ENCODE measurements at places on chromosomes 4 and X. TPM values are rescaled to one million over a fixed set of nuclear protein-coding genes. Genes with fewer than 3 reads are reported as not detected.

DNA sequence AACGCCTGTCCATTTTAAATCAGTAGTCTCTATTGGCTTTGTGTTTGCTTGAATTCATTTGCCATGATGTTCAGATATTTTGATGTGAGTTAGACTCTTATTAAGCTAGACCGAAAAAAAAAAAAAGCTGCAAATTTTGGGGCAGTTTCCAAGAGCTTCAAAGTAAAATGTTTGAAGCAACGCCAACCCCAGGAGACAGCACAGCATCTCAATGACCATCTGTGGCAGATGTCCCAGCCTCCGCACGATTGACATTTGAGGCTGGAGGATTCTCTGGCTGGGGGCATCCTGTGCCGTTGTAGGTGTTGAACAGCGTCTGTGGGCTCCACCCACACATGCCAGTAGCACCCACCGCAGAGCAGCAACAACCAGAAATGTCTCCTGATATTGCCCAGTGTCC is 17.1 kb upstream of the ARSF start:
- H3K4me3 ChIP-seq, result no peak overlapping the region
- DNase-seq, result no peak
- no peak overlapping the region for H3K27ac ChIP-seq

DNA sequence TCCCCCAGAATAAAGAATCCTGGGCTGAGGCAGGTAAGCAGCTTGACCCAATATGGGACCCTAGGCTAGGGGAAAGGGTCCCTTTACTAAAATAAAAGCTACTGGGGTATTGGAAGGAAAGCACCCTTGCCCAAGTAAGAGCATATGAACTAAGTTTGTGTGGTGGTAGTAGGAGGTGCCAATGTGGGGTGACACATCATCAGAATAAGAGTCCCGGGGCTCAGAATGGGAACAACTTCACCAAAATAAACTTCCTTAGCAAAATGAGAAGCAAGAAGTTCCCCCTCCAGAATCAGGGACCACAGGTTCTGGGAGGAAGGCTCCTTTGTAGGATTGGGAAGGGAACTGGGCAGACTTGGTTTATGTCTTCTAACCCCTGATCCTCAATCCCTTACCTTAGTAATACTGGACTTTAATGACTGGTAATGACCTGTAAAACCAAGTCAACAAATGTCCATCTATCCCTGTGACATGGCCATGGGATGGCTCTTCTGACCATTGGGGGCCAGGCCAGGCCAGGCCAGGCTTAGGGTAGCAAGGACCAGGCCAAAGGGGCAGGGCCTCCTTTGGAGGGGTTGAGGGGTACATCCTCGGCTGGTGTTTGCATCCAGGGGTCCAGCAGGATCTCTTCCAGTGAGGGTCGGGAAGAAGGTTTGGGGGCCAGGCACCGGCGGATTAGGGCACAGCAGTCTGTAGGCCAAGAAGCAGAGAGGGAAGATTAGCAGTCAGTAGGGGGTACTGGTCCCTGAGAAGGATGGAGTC is 2.3 kb upstream of the SLC35A2 start:
- H3K27ac ChIP-seq, result peak overlapping the region; percentile 57
- H3K4me3 ChIP-seq, result peak overlapping the region; percentile 93
- H3K36me3 ChIP-seq, result peaks cover 57% of the 10 kb centered on the region
- no peak for DNase-seq
- H3K4me1 ChIP-seq, result peaks cover 36% of the 10 kb centered on the region

DNA sequence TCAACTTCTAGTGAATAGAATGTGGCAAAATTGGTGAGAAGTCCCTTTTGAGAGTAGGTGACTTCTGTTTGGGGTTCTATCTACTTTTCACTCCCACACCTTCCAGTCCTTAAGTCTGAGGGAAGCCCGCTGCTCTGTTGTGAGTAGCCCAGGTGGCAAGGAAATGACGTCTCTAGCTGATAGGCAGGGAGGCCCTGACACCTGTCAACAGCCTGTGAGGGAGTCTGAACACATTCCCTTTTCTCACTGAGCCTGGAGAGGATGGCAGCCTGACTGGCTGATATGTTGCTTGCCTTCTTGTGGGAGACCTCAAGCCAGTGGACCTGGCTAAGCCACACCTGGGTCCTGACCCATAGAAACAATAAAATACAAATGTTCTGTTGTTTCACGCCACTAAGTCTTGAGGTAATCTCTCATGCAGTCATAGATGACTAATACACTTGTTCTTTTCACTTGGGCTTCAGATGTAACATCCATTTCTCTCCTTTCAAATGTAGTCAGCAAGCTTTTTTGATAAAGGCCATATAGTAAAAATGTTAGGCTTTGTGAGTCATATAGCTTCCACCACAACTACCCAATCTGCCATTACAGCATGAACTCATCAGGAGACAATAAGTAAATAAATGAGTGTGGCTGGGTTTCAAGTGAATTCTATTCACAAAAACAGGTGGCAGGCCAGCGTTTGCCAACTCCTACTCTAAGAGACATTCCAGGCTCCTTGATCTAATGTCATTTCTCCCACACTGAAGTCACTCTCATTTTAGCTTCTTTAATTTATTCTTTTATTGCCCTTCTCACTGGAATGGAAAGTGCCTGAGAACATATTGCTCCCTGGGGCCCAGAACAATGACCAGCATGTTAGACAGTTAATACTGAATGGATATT is 265.1 kb upstream of the MAD2L1 start:
- H3K27ac ChIP-seq, result no peak overlapping the region
- H3K4me3 ChIP-seq, result no peak overlapping the region
- peaks cover 11% of the 10 kb centered on the region for H3K4me1 ChIP-seq

Gene VCX
- total RNA-seq, result 1.3 TPM

Gene ODAM
- not detected for total RNA-seq

DNA sequence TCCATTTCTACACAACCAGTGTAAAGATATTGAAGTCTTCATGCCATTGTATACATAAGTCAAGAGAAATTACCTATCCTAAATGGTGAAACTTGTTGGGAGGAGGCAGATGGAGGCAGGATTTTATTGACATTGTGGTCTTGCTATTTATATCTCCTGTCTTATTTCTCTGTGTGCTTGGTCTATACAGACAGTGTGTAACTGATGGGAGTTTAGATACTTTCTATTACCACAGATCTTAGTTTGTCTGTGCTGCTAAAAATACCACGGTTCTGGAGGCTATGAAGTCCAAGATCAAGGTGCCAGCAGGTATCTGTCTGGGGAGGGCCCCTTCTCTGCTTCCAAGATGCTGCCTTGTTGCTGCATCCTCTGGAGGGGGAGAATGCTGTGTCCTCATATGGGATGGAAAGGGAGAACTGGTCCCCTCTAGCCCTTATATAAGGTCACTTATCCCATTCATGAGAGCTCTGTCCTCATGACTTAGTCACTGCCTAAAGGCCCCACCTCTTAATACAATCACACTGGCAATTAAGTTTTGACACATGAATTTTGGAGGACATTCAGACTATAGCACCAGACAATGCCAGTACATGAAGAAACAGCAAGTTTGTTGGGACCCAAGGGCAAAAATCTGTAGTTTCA is 62.4 kb downstream of the SYNPO2 start:
- H3K36me3 ChIP-seq, result no peaks in the 10 kb centered on the region
- H3K27me3 ChIP-seq, result no peaks in the 10 kb centered on the region
- DNase-seq, result no peak
- no peak overlapping the region for H3K4me3 ChIP-seq
- no peak overlapping the region for H3K27ac ChIP-seq

Gene CYLC1
- total RNA-seq, result not detected

GRCh38 chr4:184762100-184762499 is 28.2 kb upstream of the CENPU start:
- H3K27ac ChIP-seq, result no peak overlapping the region
- H3K4me1 ChIP-seq, result no peaks in the 10 kb centered on the region
- peaks cover 2% of the 10 kb centered on the region for H3K27me3 ChIP-seq
- no peak overlapping the region for H3K4me3 ChIP-seq
- no peak for DNase-seq
- H3K36me3 ChIP-seq, result peaks cover 3% of the 10 kb centered on the region

Gene DCX
- 2.1 TPM for total RNA-seq

DNA sequence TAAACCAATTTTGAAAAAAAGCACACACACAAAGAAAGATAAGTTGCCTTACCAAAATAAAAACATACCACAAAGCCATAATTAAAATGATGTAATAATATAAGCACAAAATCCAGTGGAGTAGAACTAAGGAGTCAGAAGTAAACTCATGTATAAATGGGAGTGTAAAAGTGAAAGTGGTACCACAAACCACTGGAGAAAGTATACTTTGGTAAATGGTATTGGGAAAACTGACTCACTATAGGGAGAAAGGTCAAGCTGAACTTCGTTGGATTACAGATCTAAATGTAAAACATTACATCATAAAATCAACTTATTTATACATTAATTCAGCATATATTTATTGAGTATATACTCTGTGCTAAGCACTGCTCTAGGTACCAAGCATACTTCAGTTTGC is 46.3 kb upstream of the HHIP start:
- no peaks in the 10 kb centered on the region for H3K27me3 ChIP-seq
- no peak for DNase-seq
- H3K4me1 ChIP-seq, result no peaks in the 10 kb centered on the region
- no peak overlapping the region for H3K4me3 ChIP-seq

DNA sequence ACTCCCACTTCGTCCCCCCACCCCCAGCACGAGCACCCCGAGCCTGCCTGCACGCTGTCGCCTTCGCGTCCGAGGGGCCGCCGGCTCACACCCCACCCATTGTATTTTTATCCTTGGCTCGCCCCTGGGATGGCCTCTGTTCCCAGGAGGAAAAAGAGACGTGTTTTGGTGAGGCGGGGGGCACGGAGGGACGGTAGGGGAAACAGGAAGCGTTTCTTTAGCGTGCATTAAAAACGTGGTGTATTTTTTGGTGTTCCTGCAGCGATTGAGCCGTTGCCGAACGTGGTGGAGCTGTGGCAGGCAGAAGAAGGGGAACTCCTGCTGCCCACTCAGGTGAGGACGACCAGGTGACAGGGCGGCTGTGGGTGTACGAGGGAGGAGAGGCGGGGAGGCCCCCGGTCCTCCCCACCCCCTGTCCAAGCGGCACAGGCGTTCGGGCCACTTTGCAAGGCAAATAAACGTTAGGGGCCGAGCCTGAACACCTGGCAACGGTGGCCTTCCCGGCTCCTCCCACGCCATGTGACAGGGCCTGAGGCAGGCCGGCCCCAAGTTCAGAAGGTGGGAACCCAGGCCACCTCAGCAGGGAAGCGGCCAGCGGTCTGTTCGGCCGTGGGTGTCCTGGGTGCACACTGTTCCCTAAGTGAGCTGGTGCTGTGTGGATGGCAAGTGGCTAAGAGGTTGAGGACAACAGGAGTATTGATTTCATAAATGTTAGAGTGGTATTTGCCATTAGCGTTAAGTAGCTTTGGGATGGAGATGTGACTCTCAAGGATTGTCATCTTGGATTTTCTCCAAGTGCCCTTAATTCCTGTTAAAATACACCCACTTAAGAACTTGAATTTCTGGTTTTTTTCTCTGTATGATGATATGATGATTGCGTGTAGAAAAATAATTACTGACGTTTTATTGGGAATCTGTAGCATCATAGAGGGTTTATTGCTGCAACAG is 1.1 kb downstream of the TMEM131L start:
- H3K27me3 ChIP-seq, result peaks cover 8% of the 10 kb centered on the region
- no peaks in the 10 kb centered on the region for H3K36me3 ChIP-seq
- peak overlapping the region; percentile 88 for H3K4me3 ChIP-seq
- peak; percentile 71 for DNase-seq

- no peak overlapping the region for H3K4me3 ChIP-seq
- peaks cover 40% of the 10 kb centered on the region for H3K4me1 ChIP-seq
- DNase-seq, result no peak
- no peaks in the 10 kb centered on the region for H3K36me3 ChIP-seq
These were observed 92.7 kb downstream of the USP46 start for GRCh38 chr4:52566136-52567031.

GRCh38 chr4:87093443-87094123 is 126.8 kb downstream of the KLHL8 start:
- H3K27ac ChIP-seq, result no peak overlapping the region
- peaks cover 14% of the 10 kb centered on the region for H3K36me3 ChIP-seq

DNA sequence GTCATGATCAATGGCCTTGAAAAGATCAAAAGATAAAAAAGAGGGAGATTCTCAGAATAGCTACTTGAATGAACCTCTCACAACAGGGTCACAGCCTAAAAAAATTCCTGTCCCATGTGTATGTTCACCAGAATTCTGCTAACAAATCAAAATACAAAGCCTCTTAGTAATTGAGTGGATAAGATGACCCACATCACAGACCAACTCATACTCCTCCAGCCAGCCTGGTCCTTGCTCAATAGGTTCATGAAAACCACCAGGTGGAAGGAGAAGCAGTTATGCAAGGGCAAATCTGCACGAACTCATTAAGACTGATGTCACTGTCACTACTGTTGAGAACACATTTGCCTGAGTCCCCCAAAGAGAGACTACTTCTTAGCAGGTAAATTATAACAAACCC is 21.5 kb downstream of the WDFY3 start:
- DNase-seq, result no peak
- no peaks in the 10 kb centered on the region for H3K27me3 ChIP-seq
- no peak overlapping the region for H3K4me3 ChIP-seq
- H3K4me1 ChIP-seq, result peaks cover 9% of the 10 kb centered on the region
- peaks cover 38% of the 10 kb centered on the region for H3K36me3 ChIP-seq

- H3K4me3 ChIP-seq, result no peak overlapping the region
- H3K27ac ChIP-seq, result no peak overlapping the region
- no peaks in the 10 kb centered on the region for H3K4me1 ChIP-seq
- DNase-seq, result no peak
These were observed 45.2 kb downstream of the ADH5 start for GRCh38 chr4:99043346-99043745.

Gene PNMA5
- 0.13 TPM for total RNA-seq

- H3K4me3 ChIP-seq, result no peak overlapping the region
- DNase-seq, result no peak
- H3K27ac ChIP-seq, result no peak overlapping the region
These were observed 241.4 kb downstream of the GRIA3 start for GRCh38 chrX:123425471-123425870.

Measured in WTC11 (cell line).